ENCODE measurements at places on chromosomes 1 and 21.

- DNase-seq: no peak
Measured at GRCh38 chr1:213790565-213790964, 197.2 kb upstream of the PROX1 start.

DNA sequence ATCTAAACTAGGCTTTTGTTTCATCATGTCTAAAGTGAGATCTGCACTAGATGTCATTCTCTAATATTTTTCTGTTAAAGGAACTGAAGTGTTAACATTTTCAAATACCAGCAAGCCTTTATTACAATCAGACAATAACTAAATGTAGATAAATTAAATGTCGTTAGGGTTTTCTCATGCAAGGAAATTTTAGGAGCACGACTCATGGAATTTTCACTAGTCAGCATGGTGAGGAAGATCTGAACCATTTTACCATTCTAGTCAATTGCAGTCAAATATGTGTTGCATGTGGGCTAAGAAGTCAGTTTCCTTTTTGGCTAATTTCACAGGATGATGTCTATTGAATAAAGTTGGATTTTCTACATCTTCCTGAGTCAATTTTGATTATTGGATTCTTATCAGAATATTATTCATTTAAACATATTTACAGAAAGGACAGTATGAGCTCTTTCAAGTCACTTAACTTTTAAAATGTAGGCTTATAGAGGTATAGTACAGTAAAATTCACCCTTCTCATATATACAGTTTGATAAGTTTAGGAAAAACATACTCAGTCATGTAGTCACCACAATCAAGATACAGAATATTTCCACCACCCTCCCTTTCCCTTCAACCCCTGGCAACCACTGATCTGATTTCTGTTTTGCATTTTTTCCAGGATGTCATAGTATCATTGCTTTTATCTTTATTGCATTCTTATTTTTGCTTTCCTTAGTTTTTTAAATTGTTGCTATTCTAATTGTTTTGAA, 9.2 kb downstream of the GCSAML start:
- no peak for DNase-seq

- DNase-seq: no peak
Measured at GRCh38 chr21:42629933-42630589, 23.4 kb upstream of the PDE9A start.

DNA sequence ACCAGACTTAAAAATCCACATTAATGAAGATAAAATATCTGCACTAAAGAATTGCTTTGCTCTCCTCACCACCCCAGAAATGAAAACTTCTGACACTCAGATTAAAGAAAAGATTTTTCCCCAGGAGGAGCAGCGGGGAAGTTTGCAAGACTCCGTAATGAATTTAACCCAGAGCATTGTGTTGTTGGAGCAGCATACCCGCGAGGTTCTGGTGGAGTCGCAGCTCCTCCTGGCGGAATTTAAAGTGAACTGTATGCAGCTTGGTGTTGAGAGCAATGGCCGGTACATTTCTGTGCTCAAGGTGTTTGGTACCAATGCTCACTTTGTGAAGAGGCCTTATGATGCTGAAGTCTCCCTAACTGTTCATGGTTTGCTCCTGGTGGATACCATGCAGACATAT, 46.4 kb downstream of the VPS13D start:
- DNase-seq: peak; percentile 48

DNA sequence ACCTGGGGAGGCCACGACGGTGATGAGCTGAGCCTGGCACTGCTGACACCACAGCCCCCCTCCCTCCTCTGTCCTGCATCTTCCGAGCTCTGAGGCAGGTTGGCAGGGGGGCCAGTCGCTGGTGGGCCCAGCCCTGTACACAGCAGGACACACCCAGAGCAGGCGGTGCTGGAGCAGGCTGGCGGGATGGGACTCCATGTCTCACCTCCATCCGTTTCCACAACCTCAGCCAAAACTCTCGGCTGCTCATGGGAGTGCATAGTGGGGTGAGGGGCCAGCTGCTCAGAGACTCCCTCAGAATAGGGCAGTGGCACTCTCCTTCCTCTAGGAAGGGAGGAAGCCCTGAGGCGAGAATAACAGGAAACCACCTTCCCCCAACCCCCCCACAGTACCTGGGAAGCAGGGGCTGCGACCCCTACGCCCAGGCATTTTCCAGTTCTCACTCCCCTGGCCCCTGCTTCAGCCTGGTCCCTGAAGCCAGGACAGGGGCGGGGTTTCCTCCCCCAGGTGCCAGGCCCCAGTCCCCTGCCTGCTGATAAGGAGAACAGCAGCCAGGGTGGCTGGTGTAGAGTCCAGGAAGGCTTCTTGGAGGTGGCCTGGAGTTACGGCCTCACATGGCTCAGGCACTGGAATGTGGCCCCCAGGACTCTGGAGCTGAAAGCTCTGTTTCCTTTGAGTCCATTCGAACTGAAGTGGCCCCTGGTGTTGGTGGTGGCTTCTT, 3.2 kb upstream of the IBA57 start:
- no peak for DNase-seq

- DNase-seq: peak; percentile 34
Measured at GRCh38 chr1:160144921-160145320, 6.5 kb upstream of the ATP1A4 start.

DNA sequence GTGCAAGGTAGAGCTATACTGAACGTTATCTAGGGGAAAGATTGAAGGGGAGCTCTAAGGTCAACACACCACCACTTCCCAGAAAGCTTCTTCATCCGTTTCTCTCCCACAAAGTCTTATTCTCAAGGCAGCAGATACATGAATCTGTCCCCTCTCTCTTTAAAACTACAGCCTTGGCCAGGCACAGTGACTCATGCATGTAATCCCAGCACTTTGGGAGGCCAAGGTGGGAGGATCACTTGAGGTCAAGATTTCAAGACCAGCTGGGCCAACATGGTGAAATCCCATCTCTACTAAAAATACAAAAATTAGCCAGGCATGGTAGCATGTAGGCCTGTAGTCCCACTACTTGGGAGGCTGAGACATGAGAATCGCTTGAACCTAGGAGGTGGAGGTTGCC, 8.1 kb downstream of the CYP4X1 start:
- peak; percentile 32 for DNase-seq

DNA sequence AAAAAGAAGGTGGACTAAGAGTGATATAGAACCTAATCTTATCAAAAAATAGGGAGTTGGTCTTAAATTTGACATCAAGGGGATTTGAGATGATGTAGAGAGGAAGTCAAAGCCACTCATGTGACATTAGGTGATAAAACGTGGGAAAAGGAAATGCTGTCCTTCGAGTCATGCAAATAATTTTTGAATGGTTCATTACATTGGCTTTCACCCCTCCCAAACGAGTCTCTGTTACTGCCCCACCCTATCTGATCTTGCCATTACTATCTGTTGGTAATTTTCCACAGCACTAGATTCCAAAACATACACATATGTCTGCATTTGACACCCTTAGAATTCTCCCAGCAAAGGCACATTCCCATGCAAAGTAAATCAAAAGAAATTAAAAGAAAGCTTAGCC, 531.1 kb upstream of the ADAMTS5 start:
- DNase-seq: no peak

- DNase-seq: no peak
Measured at GRCh38 chr1:36365381-36365780, 20.3 kb downstream of the STK40 start.

DNA sequence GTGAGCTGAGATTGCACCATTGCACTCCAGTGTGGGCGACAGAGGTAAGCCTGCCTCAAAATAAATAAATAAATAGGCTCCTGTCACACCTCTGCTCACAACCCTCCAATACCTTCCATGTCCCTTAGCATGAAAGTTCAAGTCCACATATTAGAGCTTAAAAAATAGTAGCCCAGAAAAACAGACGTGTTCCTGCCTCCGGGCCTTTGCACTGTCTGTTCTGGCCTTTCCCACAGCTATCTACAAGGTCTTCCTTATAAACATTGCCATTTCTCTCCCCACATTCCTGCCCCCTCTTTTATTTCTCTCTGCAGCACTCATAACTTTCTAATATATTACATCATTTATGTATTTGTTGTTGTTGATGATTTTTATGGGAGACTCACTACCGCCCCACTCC, 85.6 kb upstream of the CASZ1 start:
- DNase-seq: no peak

DNA sequence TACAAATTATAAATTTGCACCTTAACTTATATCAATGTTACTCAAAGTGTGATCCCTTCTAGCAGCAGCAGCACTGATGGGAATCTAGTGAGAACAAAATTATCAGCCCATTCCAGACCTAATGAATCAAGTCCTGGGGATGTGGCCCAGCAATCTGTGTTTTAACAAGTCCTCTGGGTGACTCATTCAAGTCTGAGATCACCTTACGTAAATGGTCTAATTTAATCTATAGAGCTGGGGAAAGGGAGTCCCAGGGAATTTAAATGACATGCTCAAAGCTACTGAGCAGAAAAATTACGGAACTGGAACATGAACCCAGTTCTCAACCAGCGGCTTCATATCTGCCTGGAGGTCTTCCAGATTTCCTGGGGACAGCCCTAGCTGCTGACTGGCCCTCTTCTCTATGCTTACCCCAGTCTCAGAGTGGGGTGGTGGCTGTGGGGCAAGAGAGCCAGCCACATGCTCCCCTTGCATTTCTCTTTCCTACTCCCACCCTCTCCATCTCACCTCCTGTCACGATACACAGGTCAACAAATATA, 220.0 kb downstream of the TM2D1 start:
- peak; percentile 41 for DNase-seq

DNA sequence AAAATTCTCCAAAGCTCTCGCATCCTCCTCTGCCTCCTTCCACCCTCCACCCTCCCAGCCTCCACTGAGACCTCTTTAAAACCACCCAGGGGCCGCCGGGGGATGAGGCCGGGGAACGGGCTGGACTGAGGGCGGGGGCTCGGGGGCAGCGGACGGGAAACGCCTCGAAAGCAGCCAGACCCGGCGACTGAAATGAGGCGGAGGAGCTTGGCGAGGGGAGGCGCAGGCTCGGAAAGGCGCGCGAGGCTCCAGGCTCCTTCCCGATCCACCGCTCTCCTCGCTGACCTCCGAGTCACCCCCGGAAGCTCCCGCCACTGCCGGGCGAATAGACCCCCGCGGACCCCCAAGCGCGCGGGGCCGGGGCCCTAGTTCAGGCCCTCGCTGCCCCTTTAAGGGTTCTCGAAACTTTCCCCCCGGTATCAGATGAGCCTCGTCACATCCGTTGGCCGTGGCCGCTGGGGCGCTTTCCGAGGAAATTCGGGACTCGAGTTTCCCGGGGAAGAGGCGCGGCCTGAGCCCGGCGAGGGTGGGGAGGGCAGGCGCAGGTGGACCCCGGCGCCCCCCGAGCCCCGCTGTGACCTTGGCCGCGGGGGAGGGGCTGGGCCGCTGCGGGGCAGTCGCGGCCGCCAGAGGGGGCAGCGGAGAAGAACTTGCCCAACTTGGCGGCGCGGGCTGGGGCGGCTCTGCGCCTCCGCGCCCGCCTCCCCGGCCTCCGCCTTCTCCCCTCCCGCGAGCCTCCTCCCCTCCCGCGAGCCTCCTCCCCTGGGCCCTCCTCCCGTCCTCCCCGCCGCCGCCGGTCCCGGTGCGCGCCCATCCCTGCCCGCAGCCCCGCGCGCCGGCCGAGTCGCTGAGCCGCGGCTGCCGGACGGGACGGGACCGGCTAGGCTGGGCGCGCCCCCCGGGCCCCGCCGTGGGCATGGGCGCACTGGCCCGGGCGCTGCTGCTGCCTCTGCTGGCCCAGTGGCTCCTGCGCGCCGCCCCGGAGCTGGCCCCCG, at the start of gene BACE2:
Gene BACE2 (plus strand): TSS at position 813 of the 995 bp plus-strand sequence. CDS start 104 bp downstream, at position 917.
- peak; percentile 74 for DNase-seq
